ENCODE measurements at places on chromosomes 6 and 20.

- no peak for DNase-seq
These were observed 74.8 kb upstream of the BMP2 start for GRCh38 chr20:6692566-6693173.

DNA sequence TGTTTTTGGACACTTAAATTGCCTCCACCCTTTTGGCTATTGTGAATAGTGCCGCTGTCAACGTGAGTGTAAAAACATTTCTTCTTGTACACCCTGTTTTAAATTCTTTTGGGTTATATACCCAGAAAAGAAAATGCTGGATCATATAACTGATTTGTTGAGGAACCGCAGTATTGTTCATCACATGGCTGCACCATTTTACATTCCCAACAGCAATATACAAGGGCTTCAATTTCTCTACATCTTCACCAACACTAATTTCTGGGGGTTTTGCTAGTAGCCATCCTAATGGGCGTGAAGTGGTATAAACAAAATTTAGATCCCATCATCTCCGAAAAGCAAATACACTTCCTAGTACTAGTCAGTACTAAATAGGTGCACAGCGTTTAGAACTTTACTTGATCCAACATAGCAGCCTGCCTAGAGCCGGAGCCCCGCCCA is 579 bp upstream of the BPHL start:
- no peak for DNase-seq

DNA sequence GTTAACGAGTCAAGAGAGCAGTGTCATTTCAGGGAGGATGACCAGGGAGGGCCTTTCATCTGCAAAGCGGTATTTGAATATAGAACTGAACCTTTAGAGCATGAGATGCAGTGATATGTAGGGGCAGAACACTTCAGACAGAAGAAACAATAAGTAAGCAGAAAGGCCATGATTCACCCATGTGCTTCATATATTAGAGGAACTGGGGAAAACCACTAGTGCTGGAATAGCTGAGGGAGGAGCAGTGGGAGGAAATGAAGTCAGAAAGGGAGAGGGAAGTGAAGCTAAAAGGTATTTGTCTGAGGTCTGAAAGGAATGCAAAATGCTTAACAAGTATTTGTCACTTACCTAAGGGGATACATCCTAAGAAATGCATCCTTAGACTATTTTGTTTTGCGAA is 391.2 kb downstream of the ADGRB3 start:
- no peak for DNase-seq

GRCh38 chr6:150314230-150315188 is 54.3 kb upstream of the IYD start:
- DNase-seq, result no peak

Data from stimulated activated CD4-positive, alpha-beta T cell treated with anti-CD3 and anti-CD28 coated beads, Interleukin-4, amount 100 ng/mL, for 48 hours (primary cell).